ENCODE measurements at places on chromosomes 7 and 10. TPM values are rescaled to one million over a fixed set of nuclear protein-coding genes. Genes with fewer than 3 reads are reported as not detected.

The RBM48 gene
- 7.3 TPM for total RNA-seq

The SEC31B gene
- total RNA-seq, result 2.5 TPM

The IGF2BP3 gene
- total RNA-seq, result 26.0 TPM

The KCND2 gene
- total RNA-seq, result not detected
